ENCODE measurements at places on chromosomes 16 and 17.

- no peak for DNase-seq
Measured at GRCh38 chr16:16828913-16829398, 450.0 kb downstream of the NPIPA7 start.

DNA sequence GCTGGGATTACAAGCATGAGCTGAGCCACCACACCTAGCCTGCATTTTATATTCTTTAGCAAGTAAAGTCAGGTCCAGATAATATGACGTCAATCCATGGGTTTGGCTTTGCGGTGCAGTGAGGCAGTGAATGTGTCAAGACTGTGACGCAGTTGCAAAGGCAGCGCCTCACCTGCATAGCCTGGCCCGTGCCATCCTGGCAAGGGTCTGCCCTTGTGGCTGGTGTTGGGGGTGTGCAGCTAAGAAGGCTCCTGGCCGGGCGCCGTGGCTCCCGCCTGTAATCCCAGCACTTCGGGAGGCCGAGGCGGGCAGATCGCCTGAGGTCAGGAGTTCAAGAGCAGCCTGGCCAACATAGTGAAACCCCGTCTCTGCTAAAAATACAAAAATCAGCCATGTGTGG is 7.0 kb downstream of the PDF start:
- DNase-seq, result no peak

- no peak for DNase-seq
Measured at GRCh38 chr16:28304214-28304613, 11.9 kb downstream of the SBK1 start.

GRCh38 chr17:78803186-78803845 is 21.2 kb upstream of the CYTH1 start:
- DNase-seq, result no peak

GRCh38 chr16:85601730-85602401 is 11.3 kb upstream of the GSE1 start:
- no peak for DNase-seq
